A549 treated with GW870086 at 1 μM for 4 hours (cell line): ENCODE measurements at places on chromosomes 7 and 10. TPM values are rescaled to one million over a fixed set of nuclear protein-coding genes. Genes with fewer than 3 reads are reported as not detected.

CPN1 gene
- total RNA-seq = 0.08 to 0.42 TPM (median 0.20 TPM) in 5 replicates

CADPS2 gene
- total RNA-seq = 0.07 to 0.09 TPM (median 0.09 TPM) in 4 of 5 replicates, not detected in the other

LRRC61 gene
- 0.07 to 0.20 TPM in 2 of 5 replicates, not detected in the others for total RNA-seq

HTR7 gene
- total RNA-seq = 0.09 to 0.15 TPM (median 0.13 TPM) in 4 of 5 replicates, not detected in the other

SEMA3A gene
- total RNA-seq = 3.5 to 5.8 TPM (median 5.1 TPM) in 5 replicates

CYP3A7 gene
- total RNA-seq = not detected in 5 replicates

AKR1C3 gene
- 1,122 to 1,295 TPM (median 1,215 TPM) in 5 replicates for total RNA-seq

OR13A1 gene
- not detected in 5 replicates for total RNA-seq

OR2A5 gene
- not detected in 5 replicates for total RNA-seq

TYW1B gene
- 2.2 to 2.8 TPM (median 2.6 TPM) in 5 replicates for total RNA-seq

SLC26A3 gene
- not detected in 5 replicates for total RNA-seq

ACBD7 gene
- total RNA-seq = 0.85 to 1.3 TPM (median 1.1 TPM) in 5 replicates

CHST3 gene
- total RNA-seq = 39.3 to 51.6 TPM (median 50.0 TPM) in 5 replicates

TMEM236 gene
- total RNA-seq = 0.02 to 0.05 TPM (median 0.05 TPM) in 4 of 5 replicates, not detected in the other

ZCCHC24 gene
- 2.0 to 4.4 TPM (median 3.7 TPM) in 5 replicates for total RNA-seq

GSTO2 gene
- total RNA-seq = 1.5 to 3.3 TPM (median 1.9 TPM) in 5 replicates

ZNF503 gene
- 8.7 to 12.1 TPM (median 11.6 TPM) in 5 replicates for total RNA-seq

FBH1 gene
- total RNA-seq = 35.9 to 44.7 TPM (median 37.8 TPM) in 5 replicates

OR9A2 gene
- total RNA-seq = not detected in 5 replicates

TEX47 gene
- total RNA-seq = not detected in 5 replicates

VAX1 gene
- total RNA-seq = 1.2 to 1.5 TPM (median 1.5 TPM) in 5 replicates

CTNNA3 gene
- total RNA-seq = not detected in 5 replicates

PDCD11 gene
- 34.0 to 41.2 TPM (median 40.6 TPM) in 5 replicates for total RNA-seq

SP8 gene
- total RNA-seq = not detected in 5 replicates

CPA2 gene
- total RNA-seq = 0.10 TPM in 1 of 5 replicates, not detected in the others

EN2 gene
- 0.41 to 0.99 TPM (median 0.94 TPM) in 5 replicates for total RNA-seq

LBX1 gene
- total RNA-seq = not detected in 5 replicates

CDC14C gene
- 0.05 TPM in 1 of 5 replicates, not detected in the others for total RNA-seq

SLC13A1 gene
- not detected in 5 replicates for total RNA-seq

VIPR2 gene
- total RNA-seq = 0.03 TPM in 1 of 5 replicates, not detected in the others

NEUROG3 gene
- not detected in 5 replicates for total RNA-seq

KCNMA1 gene
- total RNA-seq = 42.8 to 95.1 TPM (median 69.4 TPM) in 5 replicates

OGDH gene
- 25.7 to 31.2 TPM (median 29.0 TPM) in 5 replicates for total RNA-seq

TLX1 gene
- total RNA-seq = not detected in 5 replicates

CDHR3 gene
- 4.0 to 6.3 TPM (median 4.9 TPM) in 5 replicates for total RNA-seq

NXPH1 gene
- total RNA-seq = not detected in 5 replicates

KCP gene
- 0.09 to 0.18 TPM (median 0.14 TPM) in 5 replicates for total RNA-seq

GJD4 gene
- 0.08 TPM in 2 of 5 replicates, not detected in the others for total RNA-seq

SLC18A3 gene
- not detected in 5 replicates for total RNA-seq

CLDN4 gene
- 5.5 to 7.7 TPM (median 7.4 TPM) in 5 replicates for total RNA-seq

TEX36 gene
- total RNA-seq = not detected in 5 replicates

CNPY1 gene
- not detected in 5 replicates for total RNA-seq

FAS gene
- total RNA-seq = 31.2 to 35.7 TPM (median 33.5 TPM) in 5 replicates

TMEM213 gene
- total RNA-seq = not detected in 5 replicates

CTAGE8 gene
- not detected in 5 replicates for total RNA-seq

IFIT1B gene
- total RNA-seq = not detected in 5 replicates

PRPS1L1 gene
- not detected in 5 replicates for total RNA-seq

HOXA3 gene
- total RNA-seq = 3.4 to 7.7 TPM (median 6.4 TPM) in 5 replicates

NPY4R2 gene
- total RNA-seq = 16.1 to 27.6 TPM (median 24.7 TPM) in 5 replicates
